ENCODE measurements at places on chromosomes 3 and 15.

DNA sequence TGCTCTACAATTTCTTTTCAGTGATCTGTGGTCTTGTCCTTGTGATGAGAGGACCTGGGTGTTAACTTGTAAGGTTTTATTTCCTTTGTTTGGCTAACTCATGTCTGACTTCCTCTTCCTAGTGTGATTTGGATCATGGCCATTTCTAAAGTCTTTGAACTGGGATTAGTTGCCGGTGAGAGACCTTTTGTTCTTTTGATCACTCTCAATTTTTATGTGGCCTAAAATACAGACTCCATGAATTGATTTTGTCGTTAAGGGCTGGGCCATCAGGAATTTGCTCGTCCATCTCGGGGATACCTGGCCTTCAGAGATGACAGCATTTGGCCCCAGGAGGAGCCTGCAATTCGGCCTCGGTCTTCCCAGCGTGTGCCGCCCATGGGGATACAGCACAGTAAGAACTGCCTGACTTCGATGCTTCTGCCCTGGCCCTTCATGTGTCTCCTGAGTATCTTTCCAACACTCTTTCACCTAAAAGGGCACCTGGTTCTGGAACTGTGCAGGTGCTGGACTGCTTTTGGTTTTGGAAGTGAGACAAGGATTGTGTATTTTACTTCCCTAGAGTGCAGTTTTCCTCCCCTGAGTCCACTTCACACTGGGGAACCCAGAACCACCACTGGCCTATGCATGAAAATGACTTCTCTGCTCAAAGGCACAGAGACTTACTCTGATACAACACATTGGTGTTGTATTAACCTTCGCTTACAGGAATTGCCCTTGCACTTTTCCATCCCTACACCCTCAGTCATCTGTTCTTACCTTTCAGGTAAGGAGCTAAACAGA is 13.1 kb upstream of the LRRC2 start:
- no peak for DNase-seq
- H3K27me3 ChIP-seq: peaks cover 23% of the 10 kb centered on the region
- H3K4me3 ChIP-seq: no peak overlapping the region
- no peak overlapping the region for H3K27ac ChIP-seq
- H3K4me1 ChIP-seq: peaks cover 16% of the 10 kb centered on the region

GRCh38 chr3:87206070-87206469 is 21.0 kb upstream of the CHMP2B start:
- H3K27ac ChIP-seq: no peak overlapping the region
- no peaks in the 10 kb centered on the region for H3K36me3 ChIP-seq
- no peaks in the 10 kb centered on the region for H3K4me1 ChIP-seq
- no peak for DNase-seq

DNA sequence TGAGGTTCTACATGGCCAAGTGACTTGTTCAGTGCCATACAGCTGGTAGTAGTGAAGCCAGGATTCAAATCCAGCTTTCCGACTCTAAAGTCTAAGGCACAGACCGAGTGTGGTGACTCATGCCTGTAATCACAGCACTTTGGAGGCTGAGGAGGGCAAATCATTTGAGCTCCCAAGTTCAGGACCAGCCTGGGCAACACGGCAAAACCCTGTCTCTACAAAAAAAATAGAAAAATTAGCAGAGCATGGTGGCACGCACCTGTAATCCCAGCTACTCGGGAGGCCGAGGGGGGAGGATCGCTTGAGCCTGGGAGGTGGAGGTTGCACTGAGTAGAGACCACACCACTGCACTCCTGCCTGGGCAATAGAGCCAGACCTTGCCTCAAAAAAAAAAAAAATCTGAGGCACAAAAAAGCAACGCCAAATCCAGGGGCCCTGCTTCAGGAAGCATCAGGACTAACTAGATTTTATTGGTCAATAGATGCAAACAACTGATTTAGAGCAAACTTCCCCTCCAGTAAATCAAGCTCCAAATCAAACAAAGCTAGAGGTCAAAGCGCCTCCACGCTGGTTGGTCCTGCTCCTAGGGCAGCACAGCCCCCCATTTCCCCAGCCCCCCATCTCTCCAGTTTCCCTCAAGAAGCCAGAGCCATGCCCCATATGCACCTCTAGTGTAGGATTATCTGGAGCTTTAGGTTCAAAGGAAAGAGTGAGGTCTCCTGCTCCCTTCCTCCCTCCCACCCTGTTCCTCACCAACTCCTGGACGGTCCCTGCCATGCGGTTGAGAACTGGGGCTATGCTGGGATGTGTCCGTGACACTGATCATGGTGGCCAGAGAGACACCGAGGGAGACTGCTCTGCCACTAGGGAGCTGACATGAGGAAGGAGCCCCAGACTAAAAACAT is 2.9 kb upstream of the TNK2 start:
- H3K27ac ChIP-seq: no peak overlapping the region
- no peaks in the 10 kb centered on the region for H3K36me3 ChIP-seq
- no peak for DNase-seq
- peaks cover 35% of the 10 kb centered on the region for H3K4me1 ChIP-seq
- H3K4me3 ChIP-seq: no peak overlapping the region

- H3K4me1 ChIP-seq: no peaks in the 10 kb centered on the region
- no peak for DNase-seq
- H3K27me3 ChIP-seq: no peaks in the 10 kb centered on the region
- H3K4me3 ChIP-seq: no peak overlapping the region
- no peak overlapping the region for H3K27ac ChIP-seq
Measured at GRCh38 chr3:18743761-18744160, 318.6 kb upstream of the SATB1 start.

DNA sequence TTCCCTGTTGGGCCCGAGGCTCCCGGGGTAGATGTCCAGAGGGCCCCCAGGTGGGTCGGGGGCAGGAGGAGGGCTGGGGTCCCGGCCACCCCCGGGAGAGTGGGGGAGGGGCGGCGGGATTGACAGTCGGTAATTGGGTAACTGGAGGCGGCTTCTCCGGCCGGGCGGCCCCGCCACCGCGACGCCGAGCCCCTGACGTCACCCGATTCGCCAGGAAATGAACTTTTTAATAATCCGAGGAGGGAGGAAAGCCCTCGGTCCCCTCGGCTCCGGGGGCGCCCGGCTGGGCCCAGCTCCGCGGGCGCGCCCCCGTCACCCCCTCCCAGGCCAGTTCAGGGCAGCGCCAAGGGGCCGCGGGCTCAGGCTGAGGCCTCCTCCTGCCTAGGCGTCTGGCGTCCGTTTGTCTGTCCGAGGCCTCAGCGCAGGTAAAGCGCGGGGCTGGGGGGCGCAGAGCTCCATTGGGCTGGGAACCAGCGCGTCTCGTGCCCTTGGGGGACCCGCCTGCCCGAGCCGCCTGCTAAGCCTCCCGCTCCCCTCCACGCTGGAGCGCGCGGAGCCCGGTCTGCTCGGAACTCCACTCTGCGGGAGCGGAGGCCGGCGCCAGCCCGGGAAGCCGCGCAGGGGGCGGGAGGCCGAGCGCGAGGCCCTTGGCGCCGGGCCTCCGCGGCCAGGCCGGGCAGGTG is 3.9 kb downstream of the GATA2 start:
- H3K36me3 ChIP-seq: no peaks in the 10 kb centered on the region
- H3K4me3 ChIP-seq: peak overlapping the region; percentile 85
- H3K4me1 ChIP-seq: peaks cover 93% of the 10 kb centered on the region

DNA sequence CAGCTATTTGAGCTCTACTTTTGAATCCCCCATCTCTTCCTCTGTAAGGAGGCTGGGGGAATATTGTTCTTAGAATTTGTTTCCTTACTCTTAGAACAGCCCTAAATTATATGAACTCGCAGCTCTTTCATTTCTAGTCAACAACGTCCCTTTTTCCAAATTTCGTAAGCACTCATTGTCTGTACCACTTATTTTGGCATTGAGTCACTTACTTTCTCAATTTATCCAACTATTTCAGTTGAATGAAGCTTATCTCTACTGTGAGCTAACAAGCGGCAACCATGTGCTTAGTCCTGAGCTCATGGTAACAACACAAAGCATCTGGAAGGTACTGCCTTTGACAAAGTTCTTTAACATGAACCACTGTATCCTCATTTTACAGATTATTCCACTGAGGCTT is 191.1 kb downstream of the GREM1 start:
- no peak for DNase-seq
- no peaks in the 10 kb centered on the region for H3K27me3 ChIP-seq
- no peaks in the 10 kb centered on the region for H3K36me3 ChIP-seq
- H3K4me3 ChIP-seq: no peak overlapping the region
- H3K4me1 ChIP-seq: peaks cover 23% of the 10 kb centered on the region

GRCh38 chr3:118501152-118501551 is 533.5 kb downstream of the IGSF11 start:
- H3K4me3 ChIP-seq: no peak overlapping the region
- H3K4me1 ChIP-seq: no peaks in the 10 kb centered on the region
- H3K27me3 ChIP-seq: no peaks in the 10 kb centered on the region
- H3K36me3 ChIP-seq: no peaks in the 10 kb centered on the region

DNA sequence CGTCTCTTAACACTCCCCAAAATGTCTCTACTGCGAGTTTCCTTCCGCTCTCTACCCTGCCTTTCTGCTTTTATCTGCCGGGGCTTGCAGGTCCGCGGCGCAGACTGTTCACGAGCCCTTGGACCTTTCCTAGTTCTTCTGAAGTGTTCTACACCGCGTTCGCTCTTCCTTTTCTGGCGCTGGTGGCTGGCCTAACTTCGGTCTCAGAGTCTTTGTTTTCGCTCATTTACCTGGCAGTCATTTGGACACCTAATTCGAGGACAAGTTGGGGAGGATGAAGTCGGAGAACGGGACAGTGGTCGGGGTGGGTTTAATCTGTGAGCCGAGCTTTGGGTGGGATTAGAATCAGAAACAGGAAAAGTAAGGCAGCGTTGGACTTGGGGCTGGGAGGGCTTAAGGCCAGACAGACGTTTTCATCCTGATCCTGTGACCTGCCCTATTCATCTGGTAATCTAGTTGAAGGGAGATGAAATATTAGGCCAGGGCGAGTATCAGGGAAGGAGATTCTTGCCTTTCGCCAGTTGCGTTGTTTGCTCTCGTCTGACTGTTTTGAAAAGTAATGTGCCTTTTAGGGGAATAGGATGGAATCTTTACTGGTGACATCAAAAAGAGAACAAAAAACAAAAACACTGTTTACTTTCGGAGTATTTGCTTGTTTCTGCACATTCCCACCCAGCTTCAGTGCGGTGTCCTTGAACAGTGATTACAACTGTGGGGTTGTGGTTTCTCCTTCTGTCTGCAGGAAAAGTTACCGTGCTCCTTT is 1.8 kb downstream of the DIPK2A start:
- H3K4me3 ChIP-seq: peak overlapping the region; percentile 71
- DNase-seq: peak; percentile 7
- peaks cover 25% of the 10 kb centered on the region for H3K4me1 ChIP-seq
- H3K27ac ChIP-seq: peak overlapping the region; percentile 85
- no peaks in the 10 kb centered on the region for H3K36me3 ChIP-seq

DNA sequence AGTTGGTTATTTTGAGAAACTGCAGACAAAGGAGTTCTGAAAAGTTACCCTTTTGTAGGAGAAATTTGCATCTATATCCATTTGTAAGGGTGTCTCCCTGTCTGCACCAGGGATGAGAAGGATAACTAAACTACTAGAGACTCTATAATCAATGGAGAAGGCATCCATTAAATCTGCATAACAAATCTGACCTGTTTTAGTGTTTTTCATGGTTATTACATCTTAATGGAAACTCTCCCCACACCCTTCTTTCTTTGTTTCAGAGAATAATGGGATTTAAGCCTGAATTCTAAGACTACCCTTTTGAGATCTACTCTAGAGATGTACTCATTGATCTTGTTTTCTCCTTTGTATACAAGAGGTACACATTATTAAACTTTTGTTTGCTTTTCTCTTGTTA is 82.0 kb upstream of the DAZL start:
- H3K36me3 ChIP-seq: no peaks in the 10 kb centered on the region
- H3K4me3 ChIP-seq: no peak overlapping the region
- no peaks in the 10 kb centered on the region for H3K4me1 ChIP-seq
- H3K27me3 ChIP-seq: no peaks in the 10 kb centered on the region
- no peak for DNase-seq
- no peak overlapping the region for H3K27ac ChIP-seq

- peaks cover 23% of the 10 kb centered on the region for H3K4me1 ChIP-seq
- no peak overlapping the region for H3K27ac ChIP-seq
- no peak overlapping the region for H3K4me3 ChIP-seq
- no peak for DNase-seq
Measured at GRCh38 chr3:54856271-54856670, 71.6 kb downstream of the LRTM1 start.

- DNase-seq: no peak
- H3K4me1 ChIP-seq: no peaks in the 10 kb centered on the region
- no peak overlapping the region for H3K4me3 ChIP-seq
Measured at GRCh38 chr15:68830141-68830785, 9.6 kb upstream of the ANP32A start.

DNA sequence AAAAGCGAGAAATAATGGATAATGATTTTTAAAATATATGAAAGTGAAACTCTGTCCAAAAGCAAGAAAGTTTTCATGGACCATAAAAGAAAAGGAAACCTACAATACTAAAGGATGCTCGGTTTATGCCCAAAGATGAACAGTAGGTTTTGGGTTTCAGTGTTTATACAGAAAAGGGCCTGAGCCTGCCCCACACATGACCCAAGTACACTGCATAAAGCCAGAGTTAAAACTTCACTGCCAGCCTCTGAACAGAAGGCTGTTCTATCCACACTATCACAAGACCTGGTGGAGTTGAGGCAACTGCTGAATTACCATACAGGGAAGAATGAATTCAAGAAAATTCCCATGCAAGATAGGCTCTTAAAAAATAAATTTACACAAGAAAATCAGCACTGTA is 165.2 kb downstream of the MECOM start:
- no peak for DNase-seq
- H3K27ac ChIP-seq: no peak overlapping the region
- no peak overlapping the region for H3K4me3 ChIP-seq
- no peaks in the 10 kb centered on the region for H3K36me3 ChIP-seq
- peaks cover 7% of the 10 kb centered on the region for H3K4me1 ChIP-seq

DNA sequence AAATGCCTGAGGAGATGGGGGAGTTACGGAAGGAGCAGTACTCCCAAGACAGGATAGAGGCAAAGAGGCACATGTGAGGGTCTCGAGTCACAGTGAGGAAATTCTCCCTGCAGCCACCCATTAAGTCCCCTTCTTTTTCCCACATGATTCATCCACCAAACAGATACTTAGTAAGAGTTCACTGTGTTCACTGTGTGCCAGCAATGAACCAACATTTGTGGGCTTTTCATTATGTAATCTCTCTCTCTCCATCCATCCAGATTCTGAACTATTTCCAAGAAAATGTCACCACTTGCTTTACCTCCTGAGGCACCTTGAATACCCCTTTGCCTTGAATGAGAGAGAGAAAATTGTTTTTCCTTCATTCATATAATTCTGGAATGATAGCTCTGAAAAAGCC is 24.6 kb upstream of the LRRFIP2 start:
- H3K4me3 ChIP-seq: no peak overlapping the region
- no peaks in the 10 kb centered on the region for H3K36me3 ChIP-seq
- no peak for DNase-seq
- H3K4me1 ChIP-seq: no peaks in the 10 kb centered on the region

- no peak for DNase-seq
- H3K36me3 ChIP-seq: no peaks in the 10 kb centered on the region
- H3K4me3 ChIP-seq: no peak overlapping the region
- no peak overlapping the region for H3K27ac ChIP-seq
- no peaks in the 10 kb centered on the region for H3K4me1 ChIP-seq
Measured at GRCh38 chr3:108328821-108329486, 32.6 kb downstream of the HHLA2 start.

- no peak overlapping the region for H3K27ac ChIP-seq
- H3K4me1 ChIP-seq: no peaks in the 10 kb centered on the region
- H3K4me3 ChIP-seq: no peak overlapping the region
- H3K27me3 ChIP-seq: no peaks in the 10 kb centered on the region
- H3K36me3 ChIP-seq: no peaks in the 10 kb centered on the region
Measured at GRCh38 chr3:192880313-192880712, 37.3 kb downstream of the MB21D2 start.

GRCh38 chr3:61192222-61192621 is 59.0 kb downstream of the FHIT start:
- H3K4me1 ChIP-seq: no peaks in the 10 kb centered on the region
- H3K4me3 ChIP-seq: no peak overlapping the region
- no peak for DNase-seq
- H3K36me3 ChIP-seq: no peaks in the 10 kb centered on the region
